Progenitor cell of endocrine pancreas (in vitro differentiated cells): ENCODE measurements at places on chromosomes 4 and X.

- H3K27me3 ChIP-seq: no peaks in the 10 kb centered on the region
- no peaks in the 10 kb centered on the region for H3K4me1 ChIP-seq
- DNase-seq: no peak
- H3K36me3 ChIP-seq: peaks cover 5% of the 10 kb centered on the region
- no peak overlapping the region for H3K4me3 ChIP-seq
- H3K27ac ChIP-seq: peak overlapping the region; percentile 29
Observed at GRCh38 chrX:56762707-56763555, 33.9 kb downstream of the NBDY start.

DNA sequence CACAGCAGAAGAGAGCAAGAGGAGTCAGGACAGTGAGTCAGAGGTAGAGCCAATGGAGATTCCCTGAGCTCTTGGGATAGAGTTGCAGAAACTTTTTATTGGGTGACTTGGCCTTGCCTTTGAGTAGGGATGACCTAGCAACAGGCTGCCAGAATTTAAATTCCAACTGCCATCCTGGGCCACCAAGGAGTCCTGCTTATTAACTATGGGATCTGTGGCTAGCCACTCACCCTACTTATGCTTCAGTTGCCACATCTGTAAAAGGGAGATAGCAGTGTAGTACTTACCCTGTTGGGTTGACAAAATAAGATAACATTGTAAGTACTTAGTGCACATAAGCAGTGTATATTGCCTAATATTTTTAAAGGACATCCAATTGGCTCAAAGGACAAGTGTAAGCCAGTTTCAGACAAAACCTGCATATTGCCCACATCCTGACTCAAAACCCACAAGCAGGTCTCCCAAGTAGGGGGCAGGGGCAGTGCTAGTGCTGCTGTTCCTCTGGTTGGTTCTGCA lies 43.5 kb upstream of the TMEM164 start:
- DNase-seq: no peak
- H3K4me3 ChIP-seq: no peak overlapping the region
- peaks cover 2% of the 10 kb centered on the region for H3K4me1 ChIP-seq
- no peaks in the 10 kb centered on the region for H3K36me3 ChIP-seq
- no peak overlapping the region for H3K27ac ChIP-seq

GRCh38 chr4:1347410-1347864 lies 429 bp downstream of the UVSSA start:
- no peak for DNase-seq
- H3K4me3 ChIP-seq: peak overlapping the region; percentile 83
- peak overlapping the region; percentile 95 for H3K27ac ChIP-seq
- H3K4me1 ChIP-seq: peaks cover 24% of the 10 kb centered on the region
- H3K27me3 ChIP-seq: no peaks in the 10 kb centered on the region

DNA sequence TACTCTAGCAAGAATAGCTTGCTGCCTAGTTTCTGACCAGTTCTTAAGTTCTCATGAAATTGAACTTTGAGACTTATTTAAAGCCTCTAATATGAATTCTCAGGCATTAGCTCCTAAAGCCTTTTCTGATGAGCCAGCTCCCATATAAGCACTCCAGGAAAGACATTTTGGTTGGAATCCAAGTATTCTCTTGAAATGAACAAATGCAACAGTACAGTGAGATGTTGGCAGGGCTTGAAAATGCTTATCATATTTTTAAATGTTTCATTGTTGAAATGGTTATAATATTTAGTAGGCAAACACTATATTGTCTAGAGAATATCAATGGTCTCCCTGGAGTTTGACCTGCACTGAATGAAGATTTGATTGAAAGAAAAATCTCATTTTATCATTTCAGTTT lies 240.3 kb downstream of the ANK2 start:
- H3K4me3 ChIP-seq: no peak overlapping the region
- no peak overlapping the region for H3K27ac ChIP-seq
- H3K27me3 ChIP-seq: peaks cover 2% of the 10 kb centered on the region
- H3K36me3 ChIP-seq: no peaks in the 10 kb centered on the region
- peaks cover 12% of the 10 kb centered on the region for H3K4me1 ChIP-seq

- DNase-seq: no peak
- no peak overlapping the region for H3K4me3 ChIP-seq
- peaks cover 7% of the 10 kb centered on the region for H3K4me1 ChIP-seq
- H3K36me3 ChIP-seq: no peaks in the 10 kb centered on the region
- H3K27me3 ChIP-seq: peaks cover 22% of the 10 kb centered on the region
Observed at GRCh38 chr4:56690393-56690792, 9.3 kb upstream of the HOPX start.

- DNase-seq: no peak
- no peaks in the 10 kb centered on the region for H3K27me3 ChIP-seq
- H3K4me3 ChIP-seq: no peak overlapping the region
- peaks cover 15% of the 10 kb centered on the region for H3K4me1 ChIP-seq
Observed at GRCh38 chr4:152478461-152479237, 57.2 kb downstream of the FBXW7 start.

DNA sequence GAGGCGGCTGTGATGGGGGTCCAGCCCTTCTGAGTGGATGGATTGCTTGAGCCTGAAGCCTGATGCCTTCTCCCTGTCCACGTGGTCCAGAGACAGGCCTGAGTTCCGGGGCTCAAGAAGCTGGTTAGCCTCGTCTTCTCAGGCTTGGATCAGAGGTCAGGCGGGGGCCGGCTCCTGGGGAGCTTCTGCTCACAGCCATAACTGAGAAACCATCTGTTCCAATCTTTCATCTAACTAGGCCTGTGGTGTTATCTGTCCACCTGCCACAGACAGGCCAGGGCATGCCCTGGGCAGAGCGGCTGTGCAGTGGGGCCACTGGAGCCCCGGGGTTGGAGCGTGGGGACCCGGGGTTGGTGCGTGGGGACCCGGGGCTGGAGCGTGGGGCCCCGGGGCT lies 63.1 kb downstream of the SORCS2 start:
- no peak overlapping the region for H3K4me3 ChIP-seq
- DNase-seq: no peak
- peaks cover 8% of the 10 kb centered on the region for H3K27me3 ChIP-seq
- H3K27ac ChIP-seq: no peak overlapping the region
- no peaks in the 10 kb centered on the region for H3K36me3 ChIP-seq

- no peak overlapping the region for H3K27ac ChIP-seq
- no peak for DNase-seq
- H3K27me3 ChIP-seq: peaks cover 21% of the 10 kb centered on the region
- H3K4me3 ChIP-seq: peak overlapping the region; percentile 75
Observed at GRCh38 chrX:34658326-34658725, 1.2 kb upstream of the TMEM47 start.

GRCh38 chr4:115152081-115152480 lies 38.7 kb upstream of the NDST4 start:
- H3K4me1 ChIP-seq: no peaks in the 10 kb centered on the region
- no peaks in the 10 kb centered on the region for H3K36me3 ChIP-seq
- H3K27ac ChIP-seq: no peak overlapping the region
- H3K27me3 ChIP-seq: no peaks in the 10 kb centered on the region
- DNase-seq: no peak
- H3K4me3 ChIP-seq: no peak overlapping the region

DNA sequence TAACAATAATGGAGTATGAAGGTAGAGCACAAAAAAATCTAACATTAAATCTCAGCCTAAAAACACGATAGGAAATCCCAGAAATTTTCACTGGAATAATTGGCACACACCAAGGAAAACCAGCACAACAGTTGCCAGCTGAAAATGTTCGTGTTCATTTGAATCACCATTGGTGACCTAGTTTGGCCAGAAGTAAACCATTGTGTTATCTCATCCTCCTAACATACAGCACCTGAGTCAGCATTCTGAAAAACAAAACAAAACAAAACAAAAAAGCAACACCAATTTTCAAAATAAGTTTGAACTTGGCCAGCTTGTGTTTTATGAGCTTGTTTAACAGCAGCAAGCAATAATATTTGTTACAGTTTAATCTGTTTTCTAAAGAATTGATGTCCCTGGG lies 41.1 kb downstream of the UCHL1 start:
- no peak overlapping the region for H3K27ac ChIP-seq
- no peak overlapping the region for H3K4me3 ChIP-seq
- H3K27me3 ChIP-seq: no peaks in the 10 kb centered on the region
- peaks cover 2% of the 10 kb centered on the region for H3K36me3 ChIP-seq
- no peak for DNase-seq

DNA sequence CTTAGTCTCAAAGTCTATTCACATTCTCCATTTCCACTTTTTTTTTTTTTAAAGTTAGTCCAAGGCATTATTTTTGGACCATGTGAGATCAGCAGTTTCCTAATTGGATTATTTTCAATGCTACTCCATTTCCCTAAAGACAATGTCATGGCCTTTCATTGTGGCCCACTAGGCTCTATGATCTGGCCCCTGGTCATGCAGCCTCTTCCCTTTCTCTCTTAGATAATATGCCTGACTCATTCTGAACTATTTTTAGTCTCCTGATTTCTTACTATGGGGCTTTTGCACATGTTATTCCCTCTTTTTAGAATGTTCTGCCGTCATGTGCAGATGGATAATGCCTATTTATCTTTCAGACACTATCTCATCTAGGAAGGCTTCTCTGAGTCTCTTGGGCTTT lies 157.3 kb downstream of the TMA16 start:
- H3K4me1 ChIP-seq: peaks cover 7% of the 10 kb centered on the region
- no peaks in the 10 kb centered on the region for H3K27me3 ChIP-seq
- H3K27ac ChIP-seq: no peak overlapping the region
- DNase-seq: no peak
- no peak overlapping the region for H3K4me3 ChIP-seq
